NCI-H774 (cell line): ENCODE measurements at places on chromosomes 13 and 19.

- DNase-seq = no peak
These were observed at the start of gene LIM2 for GRCh38 chr19:51387924-51388389. Gene LIM2 (minus strand): TSS chr19:51387974. CDS start chr19:51387443, 531 bp downstream.

DNA sequence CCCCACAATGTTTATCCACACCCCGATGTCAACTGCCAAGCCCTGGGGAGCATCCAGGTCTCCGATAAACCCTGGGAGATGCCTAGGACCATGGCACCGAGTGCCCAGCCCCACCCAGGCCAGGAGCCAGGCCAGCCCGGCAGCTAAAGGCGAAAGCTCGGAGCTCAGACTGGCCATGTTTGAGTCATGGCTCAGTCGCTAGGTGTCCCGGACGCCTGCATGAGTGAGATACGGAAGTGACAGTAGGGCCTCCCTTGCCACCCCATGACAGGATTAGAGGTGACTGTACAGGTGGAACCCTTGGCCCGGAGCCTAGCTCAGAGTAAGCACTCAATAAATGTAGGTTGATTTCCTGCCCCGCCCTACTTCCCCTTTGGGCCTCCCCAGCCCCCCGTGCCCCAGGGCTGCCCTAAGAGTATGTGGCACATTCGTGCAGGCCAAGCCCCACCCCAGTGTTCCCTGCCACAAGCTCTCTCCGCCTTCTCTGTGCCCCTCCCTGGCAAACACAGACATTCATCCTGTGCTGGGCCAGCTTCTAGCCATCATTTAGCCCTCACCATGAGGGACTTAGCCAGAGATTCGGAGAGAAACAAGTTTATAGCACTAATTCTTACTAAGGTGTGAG lies 5.8 kb upstream of the TPM4 start:
- DNase-seq = no peak

DNA sequence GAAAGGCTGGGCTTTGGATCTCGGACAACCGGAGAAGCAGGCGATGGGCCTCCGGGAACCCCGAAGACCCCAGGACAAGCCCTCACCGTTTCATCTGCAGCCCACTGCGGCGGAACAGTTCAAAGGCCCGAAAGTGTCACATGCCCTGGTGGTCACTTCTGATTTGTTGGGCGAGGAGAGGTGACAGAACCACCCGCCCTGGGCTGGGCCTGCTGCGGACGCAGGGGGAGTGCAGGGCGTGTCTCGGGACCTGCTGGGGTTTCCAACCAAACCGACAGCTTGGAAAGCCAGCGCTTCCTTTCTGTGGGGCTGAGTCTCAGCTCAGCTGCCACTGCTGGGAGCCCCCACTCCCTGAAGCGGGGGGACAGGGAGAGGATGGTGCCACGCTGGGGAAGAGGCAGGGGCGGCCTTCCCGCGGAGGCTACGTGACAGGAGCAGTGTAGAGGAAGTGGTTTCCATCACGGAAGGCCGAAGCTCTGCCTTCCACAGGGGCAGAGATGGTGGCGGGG lies 22.8 kb upstream of the ZBTB7A start:
- no peak for DNase-seq

DNA sequence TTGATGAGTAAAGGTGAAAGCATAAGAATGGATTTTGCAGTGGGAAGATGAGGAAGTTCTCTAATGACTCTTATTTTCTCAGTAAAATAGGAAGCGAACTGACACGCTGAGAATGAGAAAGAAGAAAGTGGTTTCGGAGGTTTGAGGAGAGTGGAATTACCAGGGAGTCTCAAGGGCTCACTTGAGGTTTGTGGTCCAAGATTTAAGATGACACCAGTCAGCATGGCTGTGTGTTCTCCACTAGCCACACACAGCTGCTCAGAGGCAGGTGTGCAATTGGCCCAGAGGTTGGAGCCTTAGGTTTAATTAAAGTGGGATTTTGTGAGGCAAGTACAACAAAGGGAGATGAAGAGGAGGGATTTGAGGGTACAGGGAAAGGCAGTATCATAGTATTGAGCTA lies 99.6 kb upstream of the NBEA start:
- no peak for DNase-seq

GRCh38 chr13:29954082-29955028 lies 103.9 kb upstream of the UBL3 start:
- no peak for DNase-seq

DNA sequence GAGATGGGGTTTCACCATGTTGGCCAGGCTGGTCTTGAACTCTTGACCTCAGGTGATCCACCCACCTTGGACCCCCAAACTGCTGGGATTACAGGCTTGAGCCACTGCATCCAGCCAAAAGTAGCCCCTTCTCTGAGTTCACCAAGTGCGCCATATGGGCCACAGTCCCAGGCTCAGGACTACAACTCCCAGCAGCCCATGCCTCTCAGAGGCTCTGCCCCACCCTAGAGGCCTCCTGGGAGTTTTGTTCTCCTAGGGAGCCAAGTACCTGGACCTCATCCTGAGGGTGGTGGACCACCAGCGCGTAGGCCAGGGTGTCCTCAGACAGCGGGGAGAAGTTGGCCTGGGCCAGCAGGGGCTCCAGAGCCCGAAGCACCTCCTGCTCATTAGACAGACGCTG lies 18.8 kb downstream of the TMEM143 start:
- DNase-seq = no peak
